ENCODE measurements at places on chromosomes 5 and 9.

DNA sequence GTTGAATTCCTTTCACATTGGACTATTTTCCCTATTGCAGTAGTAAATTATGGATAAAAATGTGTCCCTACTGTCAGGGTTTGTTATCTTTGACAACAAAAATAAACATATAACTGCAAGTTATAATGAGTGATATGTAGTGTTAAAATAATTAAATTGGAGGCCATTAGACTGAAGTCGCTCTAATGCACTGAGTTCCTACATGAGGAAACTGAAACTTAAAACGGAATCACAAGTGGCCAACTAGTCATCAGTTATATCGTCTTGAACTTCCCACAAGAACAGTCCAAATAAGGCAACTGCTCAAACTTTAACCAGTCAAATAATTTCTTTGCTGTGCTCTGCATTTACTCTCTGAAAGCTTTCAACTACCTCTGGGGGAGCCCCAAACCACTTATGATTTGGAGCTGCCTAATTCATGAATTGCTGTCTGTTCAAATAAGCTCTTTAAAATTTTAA is 2.1 kb upstream of the IFT74 start:
- no peak for DNase-seq

GRCh38 chr9:136495238-136495800 is 12.5 kb upstream of the SEC16A start:
- DNase-seq = no peak

DNA sequence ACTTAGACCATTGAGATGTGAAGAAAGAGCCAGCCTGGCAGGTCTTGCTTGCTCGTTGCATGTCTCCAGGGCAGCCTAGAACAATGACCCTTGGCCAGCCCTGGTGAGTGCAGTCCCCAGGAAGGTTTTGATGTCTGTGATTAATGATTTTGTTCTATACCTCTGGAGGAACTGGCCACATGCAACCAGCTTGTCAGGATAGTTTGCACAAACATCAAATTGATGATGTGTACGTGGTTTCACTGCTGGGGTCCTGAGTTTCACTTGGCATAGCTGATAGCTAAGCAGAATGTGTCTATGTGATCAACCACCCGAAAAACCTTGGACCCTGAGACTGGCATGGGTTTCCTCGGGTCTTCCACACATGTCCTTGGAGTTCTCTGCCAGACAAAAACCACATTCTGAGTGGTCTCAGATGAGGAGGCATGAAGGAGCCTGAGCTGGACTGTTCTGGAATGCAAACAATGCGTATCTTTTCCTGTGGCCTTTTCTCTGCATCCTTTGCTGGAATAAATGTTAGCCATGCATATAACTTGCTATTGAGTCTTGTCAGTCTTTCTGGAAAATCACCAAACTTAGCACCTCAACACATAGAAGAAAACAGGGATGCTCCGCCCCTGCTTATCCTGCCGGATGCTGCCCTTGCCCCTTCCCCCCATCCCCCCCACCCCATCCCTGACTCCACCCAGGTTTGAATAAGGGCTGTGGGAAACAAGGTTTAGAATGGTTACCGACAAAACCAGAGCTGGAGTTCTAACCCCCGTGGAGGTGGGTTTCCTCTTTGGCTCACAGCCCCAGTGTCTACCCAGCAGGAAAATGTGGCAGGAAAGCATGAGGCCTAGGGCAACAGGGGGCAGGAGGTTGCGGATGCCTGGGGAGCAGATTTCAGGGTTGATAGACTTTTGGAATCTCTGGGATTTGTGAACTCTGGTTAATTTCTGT is 50.1 kb upstream of the ANKRD33B start:
- peak; percentile 75 for DNase-seq

DNA sequence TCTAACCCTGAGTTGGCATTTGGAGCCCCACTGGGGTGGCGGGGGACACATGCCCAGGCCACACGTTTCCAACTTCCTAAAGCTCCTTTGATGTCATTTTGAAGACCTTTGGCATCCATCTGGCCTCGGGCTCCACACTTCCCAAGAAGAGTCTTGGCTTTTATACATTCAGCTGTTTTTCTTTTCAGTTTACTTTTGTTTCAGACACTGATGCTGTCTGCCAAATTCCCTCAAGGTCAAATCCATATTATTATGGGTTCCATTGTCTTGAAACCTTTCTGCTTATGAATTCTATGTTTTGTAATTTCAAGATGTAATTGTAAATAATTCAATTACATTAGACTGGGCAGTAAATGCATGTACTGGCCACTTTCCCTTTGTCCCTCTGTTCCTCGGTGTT is 23.7 kb upstream of the NFIB start:
- DNase-seq = no peak

DNA sequence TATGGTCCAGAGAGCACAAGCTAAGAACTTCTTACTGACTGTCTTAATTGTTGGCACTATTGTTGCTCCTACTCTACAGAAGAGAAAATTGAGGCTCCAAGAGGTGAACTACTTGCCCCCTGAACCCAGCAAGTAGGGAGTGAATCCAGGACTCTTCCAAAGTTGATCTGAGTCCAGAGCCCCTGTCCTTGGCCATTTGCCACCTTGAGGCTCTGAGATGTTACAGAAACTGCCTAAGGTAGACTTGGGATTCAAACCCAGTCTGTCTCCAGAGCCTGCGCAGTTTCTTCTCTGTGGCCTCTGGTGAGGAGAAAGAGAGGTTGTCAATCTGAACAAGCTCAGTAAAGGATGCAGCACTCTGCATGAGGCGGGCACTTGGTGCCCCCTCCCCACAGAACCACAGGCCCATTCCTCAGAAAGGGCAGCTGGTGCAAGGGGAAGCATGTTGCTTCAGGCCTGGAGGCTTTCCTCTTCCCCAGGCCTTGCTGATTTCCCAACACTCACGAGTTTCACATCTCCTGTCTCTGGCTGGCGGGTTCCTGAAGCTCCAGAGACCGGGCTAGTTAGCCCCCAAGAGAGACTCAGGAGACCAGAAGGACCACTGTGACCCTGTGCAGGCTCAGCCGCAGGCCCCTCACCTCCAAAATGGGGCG is 2.9 kb upstream of the LCP2 start:
- no peak for DNase-seq

GRCh38 chr9:79685577-79685976 is 113.8 kb downstream of the TLE4 start:
- no peak for DNase-seq

DNA sequence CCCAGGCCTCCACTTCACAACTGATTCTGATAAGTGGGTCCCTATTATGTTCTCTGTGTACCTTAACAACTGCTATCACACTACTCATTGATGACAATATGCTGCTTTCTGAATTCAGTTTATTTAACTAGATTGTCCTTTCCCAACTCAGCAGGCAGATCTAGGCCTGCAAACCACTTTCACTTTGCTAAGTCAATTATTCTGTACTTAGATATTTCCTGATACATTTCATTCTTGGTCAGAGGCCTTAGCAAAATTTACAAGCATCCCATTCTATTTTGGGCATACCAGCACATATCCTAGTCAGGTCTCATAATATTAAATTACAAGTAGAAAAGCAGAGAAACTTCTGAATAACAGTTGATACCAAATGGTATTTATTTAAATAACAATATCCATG is 235.7 kb upstream of the HAPLN1 start:
- DNase-seq = no peak

- DNase-seq = no peak
These were observed 125.0 kb upstream of the PITX1 start for GRCh38 chr5:135158982-135159381.

DNA sequence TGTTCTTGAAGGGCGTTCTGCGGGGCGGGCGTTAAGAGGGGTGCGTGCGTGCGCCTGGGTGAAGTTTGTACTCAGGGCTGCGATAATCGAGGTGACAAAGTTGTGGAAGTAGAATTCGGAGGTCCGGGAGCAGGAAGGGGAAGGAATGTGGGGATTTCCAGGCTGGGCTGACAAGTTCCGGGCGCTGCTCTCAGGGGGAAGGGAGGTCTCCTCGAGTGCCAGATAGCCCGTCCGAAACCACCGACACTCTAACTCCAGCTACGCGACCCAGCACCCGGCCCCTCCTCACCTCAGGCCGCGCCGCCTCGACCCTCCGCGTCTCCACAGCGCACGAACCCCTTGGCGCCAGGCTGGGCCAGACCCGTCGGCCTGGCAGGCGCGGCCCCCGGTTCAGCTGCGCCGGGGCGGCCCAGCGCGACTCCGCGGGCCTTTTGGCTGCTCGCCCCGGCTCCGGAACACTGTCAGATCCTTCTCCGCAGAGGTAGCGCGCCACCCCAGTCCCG is at the start of gene IL6ST:
IL6ST (minus strand) TSS at position 469 of the 503 bp plus-strand sequence. CDS start 18,685 bp downstream, outside the sequence.
- DNase-seq = peak; percentile 72

DNA sequence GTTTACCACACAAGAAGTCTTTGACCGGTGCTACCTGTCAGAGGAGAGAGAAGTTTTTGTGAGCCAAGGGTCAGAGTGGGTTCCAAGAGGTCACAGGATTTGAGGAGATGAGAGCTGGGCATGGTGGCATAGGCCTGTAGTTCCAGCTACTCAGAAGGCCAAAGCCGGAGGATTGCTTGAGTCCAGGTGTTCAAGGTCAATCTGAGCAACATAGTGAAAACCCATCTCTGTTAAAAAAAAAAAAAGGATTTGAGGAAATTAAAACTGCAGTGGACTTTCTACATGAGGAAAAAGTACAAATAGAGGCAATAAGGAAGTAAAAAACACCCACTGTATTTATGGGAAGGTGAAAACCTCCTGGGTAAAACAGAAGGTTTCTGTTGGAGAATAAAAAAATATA is 63.8 kb downstream of the PHAX start:
- no peak for DNase-seq

DNA sequence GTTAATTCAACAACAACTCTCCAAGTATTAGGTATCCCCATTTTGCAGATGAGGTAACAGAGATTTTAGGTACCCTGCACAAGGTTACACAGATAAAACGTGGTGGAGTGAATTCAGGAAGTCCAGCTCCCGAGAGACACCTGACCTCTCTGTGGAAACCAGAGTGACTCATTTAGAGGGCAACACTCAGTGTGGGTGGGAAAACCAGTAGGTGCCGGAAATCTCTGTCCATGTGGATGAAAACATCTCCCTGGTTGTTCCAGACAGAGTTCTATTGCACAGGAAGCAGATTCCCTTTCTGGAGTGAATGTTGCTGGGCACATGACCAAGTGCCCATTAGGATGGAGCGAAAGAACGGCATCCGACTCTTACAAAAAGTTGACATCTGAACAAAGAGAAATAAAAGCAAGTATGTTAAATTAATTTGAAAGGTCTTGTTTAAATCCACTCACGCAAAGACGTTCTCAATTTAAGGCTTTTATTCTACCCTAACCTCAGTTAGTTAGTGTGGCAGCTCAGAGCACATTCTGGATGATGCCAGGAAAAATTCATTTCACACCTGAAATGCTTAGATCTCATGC is 391.9 kb upstream of the WWC1 start:
- no peak for DNase-seq

DNA sequence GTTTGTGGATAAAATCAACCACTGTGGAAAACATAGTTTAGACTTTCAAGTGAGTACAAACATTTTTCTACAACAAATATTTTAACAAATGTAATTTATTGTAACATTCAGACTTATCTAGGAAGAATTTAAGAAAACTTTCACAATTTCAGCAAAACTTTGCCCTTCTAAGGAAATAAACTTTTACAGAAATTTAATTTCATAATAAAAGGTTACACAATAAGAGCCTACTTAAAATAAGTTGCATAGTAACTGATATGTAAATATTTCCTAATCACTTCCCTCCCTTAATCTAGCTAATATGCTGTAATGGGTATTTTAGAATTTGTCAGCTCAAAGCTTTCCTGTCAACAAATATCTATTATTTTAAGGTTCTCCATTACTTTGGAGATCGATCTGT is 1899.9 kb downstream of the MAT2B start:
- no peak for DNase-seq

GRCh38 chr5:133244242-133244641 is 192.4 kb downstream of the HSPA4 start:
- no peak for DNase-seq

DNA sequence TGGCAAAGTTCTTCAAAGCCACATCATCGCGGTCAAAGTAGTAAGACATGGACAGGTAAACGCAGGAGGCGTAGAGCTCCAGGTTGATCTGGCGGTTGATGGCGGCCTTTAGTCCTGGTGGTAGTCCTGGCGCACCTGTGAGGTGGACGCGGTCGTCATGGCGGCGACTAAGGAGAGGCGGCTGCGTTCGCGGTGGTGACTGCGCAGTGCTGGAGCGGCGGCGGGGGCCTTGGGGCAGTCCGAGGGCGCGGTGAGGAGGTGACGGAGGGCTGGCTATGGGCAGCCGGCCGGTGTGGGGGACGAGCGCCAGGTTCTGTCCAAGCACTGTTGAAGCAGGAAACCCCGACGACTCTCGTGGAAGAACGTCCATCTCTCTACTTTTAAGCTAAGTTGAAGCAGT is 136.8 kb downstream of the BASP1 start:
- no peak for DNase-seq

DNA sequence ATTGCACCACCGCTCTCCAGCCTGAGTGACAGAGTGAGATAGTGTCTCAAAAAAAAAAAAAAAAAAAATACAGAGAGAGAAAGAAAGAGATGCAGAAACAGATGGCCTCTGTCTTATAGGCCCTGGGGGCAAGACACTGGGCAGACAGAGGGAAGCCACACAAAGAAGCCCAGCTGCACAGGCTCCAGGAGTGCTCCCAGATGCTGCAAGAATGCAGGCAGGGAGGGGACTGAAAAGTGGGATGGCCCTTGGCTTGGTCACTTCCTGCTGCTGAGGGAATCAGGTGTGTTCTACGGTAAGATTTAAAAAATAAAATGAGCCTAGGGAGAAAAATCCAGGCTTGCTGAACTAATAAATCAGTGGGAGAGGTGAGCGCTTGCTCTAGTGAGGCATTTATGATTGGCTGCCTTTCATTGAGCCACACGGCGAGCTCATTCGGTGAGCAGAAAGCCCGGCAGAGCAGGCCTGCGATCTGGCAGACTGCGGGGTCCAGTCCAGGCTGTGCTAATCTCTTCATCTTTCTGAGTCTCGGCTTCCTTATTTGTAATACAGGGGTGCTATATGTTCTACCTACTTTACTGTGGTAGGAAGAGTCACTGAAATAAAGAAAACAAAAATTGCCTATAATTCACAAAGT is 80.6 kb downstream of the RAD23B start:
- DNase-seq = peak; percentile 38

GRCh38 chr5:153641183-153641688 is 150.8 kb downstream of the GRIA1 start:
- peak; percentile 45 for DNase-seq

DNA sequence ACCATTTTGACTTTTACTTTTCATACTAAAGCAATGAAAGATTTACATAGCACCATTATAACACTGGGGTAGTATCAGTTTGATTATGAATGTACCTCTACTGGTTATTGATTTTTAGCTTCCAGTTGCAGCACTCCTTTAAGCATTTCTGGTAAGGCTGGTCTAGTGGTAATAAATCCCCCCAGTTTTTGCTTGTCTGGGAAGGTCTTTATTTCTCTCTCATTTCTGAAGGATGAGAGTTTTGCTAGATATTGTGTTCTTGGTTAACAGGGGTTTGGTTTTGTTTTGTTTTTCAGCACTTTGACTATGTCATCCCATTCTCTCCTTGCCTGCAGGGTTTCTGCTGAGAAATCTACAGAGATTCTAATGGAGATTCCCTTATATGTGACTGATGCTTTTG is 26.9 kb upstream of the IGFBPL1 start:
- DNase-seq = no peak

- no peak for DNase-seq
These were observed 107.3 kb upstream of the SPOCK1 start for GRCh38 chr5:137606401-137606800.

- DNase-seq = no peak
These were observed 21.3 kb downstream of the TLR4 start for GRCh38 chr9:117725426-117725887.

GRCh38 chr9:20373263-20373662 is 249.0 kb downstream of the MLLT3 start:
- DNase-seq = no peak

Measured in NCI-H82 (cell line).